Stimulated activated CD8-positive, alpha-beta memory T cell treated with anti-CD3 and anti-CD28 coated beads, Interleukin-2, amount 100 ng/mL, for 1 hour (primary cell): ENCODE measurements at places on chromosomes 6 and 20.
A peak's percentile ranks its signal among the peaks of the same experiment; 100 is the strongest.

GRCh38 chr6:401239-401993 lies 9.9 kb downstream of the IRF4 start:
- no peak for DNase-seq

DNA sequence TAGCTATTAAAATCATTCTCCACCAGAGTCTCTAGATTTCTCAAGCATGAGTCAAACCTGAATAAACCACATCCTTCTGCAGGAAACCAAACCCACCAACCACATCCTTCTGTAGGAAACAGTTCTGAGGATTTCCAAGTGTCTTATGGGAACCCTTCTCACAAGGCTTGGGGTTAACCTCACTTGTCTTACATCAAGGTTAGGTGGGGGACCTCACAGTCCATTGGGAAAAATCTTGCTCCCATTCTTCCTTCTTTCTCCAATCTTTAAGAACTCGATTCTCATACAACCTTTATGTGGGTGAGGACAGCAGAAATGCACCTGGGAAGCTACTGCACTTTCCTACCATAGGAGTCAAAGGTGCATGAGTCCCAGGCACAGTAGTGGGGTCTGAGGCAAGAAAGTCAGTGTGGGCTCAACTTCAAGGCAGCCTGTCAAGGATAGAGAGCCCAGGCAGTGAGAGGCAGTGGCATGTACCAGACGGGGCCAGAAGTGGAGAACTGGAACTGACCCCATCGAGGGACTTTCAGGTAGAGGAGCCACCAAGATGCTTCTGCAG lies 114.5 kb downstream of the SLC22A3 start:
- peak; percentile 31 for DNase-seq

GRCh38 chr6:168597471-168597875 lies 156.5 kb downstream of the SMOC2 start:
- DNase-seq, result no peak

- DNase-seq, result no peak
Measured at GRCh38 chr20:63917811-63918210, 22.9 kb downstream of the DNAJC5 start.

DNA sequence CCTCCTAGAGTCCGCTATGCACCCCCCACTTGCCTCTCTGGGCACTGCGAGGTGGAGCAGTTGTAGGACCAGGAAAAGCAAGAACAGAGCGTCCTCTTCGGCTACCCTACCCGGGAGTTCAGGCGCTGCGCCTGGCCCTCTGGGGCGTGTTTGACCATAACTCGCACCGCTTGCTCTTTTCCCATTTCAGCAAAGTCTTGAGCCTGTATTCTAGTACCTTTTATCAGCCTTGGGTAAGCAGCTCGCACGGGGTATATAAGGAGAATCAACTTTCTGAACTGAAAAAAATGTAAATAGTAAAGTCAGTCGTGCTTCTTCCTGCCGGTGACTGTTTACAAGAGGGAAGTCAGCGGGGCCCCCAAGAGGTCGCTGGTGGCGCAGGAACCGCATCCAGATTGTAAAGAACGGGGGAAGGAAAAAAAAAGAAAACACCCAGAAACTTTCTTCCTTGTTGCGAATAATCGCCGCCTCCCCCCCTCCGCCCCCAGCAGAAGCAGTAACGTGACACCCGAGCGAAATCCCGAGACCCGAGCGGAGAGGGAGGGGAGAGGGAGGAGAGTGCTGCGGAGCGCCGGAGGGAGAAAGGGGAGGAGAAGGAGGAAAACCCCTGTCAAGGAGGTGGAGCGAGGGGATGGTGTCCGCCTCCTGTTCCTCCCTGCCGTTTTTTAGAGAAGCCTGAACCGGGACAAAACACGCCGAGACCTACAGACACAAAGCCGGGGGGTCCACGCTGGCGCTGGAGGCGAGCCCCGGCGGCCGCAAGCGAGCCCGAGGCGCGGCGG lies at the start of gene UST:
Gene UST, plus strand, starts transcription at position 668 of the 782 bp plus-strand sequence. CDS start 401 bp downstream, outside the sequence.
- DNase-seq, result peak; percentile 14

- DNase-seq, result no peak
Measured at GRCh38 chr6:14930366-14930989, 315.4 kb upstream of the JARID2 start.

DNA sequence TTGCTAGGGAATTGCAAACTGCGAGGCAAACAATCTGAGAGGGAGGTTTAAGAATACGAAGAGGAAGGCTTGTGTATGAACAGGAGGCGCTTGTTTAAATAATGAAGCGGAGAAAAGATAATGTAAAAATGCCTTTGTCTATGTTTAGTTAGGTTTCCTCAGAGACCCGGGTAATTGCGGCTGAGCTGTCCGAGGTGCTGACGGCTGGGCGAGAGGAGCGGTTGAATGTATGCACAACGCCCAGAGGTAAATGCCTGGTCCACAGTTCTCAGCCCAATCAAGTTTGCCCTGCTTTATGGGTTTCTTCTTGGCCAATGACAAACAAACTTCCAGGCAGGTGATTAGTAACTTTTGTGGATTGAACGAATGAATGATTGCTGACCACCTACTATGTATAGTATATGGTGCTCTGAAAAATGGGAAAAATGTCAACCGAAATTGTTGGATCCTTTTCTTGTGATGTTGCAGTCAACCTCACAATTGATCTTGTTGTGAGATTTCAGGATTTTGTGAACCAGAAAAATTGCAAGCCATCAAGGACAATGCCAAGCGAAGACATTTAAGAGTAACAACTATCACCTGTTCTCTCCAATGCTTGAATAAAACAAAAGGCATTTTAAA lies 38.3 kb upstream of the SLC32A1 start:
- DNase-seq, result no peak

GRCh38 chr20:49424536-49424935 lies 57.9 kb downstream of the KCNB1 start:
- DNase-seq, result no peak

GRCh38 chr6:21149470-21149869 lies 444.1 kb upstream of the SOX4 start:
- no peak for DNase-seq

DNA sequence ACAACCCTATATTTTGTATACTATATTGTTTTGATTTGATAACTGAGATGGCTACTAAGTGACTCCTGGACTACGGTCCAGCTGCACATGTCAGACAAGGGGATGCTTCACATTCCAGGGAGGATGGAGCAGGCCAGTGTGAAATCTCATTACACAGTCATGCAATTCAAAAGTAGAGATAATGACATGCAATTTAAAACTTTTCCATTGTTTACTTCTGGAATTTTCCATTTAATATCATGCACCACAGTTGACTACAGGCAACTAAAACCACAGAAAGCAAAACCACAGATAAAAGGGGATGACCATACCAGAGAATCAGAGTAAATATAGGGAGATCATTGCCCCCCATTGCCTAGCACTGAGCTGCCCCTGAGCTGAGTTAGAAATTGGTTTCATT lies 366.4 kb downstream of the BTBD9 start:
- no peak for DNase-seq

DNA sequence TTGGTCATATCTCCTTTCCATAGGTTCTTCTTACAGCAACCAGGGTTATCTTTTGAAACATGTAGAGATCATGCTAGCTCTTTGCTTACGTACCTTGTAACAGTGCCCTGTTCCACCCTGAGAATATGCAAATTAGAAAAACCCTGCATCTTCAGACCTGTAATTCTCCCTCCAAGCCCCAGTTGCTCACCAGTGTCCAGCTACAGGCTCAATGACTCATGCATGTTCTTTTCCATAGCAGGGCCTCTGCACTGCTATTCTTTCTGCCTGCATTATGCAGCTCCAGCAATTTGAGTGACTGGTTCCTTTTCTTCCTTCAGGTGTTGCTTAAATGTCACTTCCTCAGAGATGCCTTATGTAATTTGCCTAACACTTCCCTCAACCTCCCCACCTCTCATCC lies 636.2 kb downstream of the KHDRBS2 start:
- no peak for DNase-seq

GRCh38 chr6:168288781-168289570 lies 30.6 kb downstream of the DACT2 start:
- no peak for DNase-seq

GRCh38 chr6:35146453-35146852 lies 5.3 kb upstream of the TCP11 start:
- DNase-seq, result no peak

DNA sequence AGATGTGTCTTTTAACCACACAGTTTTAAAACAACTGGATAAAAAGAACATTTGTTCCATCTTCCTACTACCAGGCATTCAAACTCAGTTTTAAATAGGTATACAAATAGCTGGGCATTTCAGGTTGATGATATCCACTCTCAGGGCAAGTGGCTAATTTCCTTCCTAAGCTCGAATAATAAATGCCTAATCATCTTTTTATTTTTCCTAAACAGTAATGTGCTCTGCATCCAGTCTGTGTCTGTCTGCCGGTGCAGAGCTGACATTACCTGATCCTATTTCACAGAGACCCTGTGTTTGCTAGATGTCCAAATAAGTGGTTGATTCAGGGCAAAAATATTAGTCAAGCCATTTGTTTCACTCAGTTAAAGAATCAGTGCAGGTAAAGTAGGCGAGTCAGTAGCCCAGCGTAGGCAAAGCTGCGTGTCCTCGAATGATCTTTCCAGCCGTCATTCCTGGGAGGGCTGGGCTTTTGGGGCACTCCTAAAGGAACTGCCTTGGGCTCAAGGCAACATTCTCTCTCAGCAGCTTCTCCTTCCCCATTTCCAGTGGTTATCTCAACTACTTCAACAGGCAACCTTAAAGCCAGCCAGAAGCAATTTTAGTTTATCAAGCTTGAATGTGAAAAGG lies 74.2 kb upstream of the BMP2 start:
- DNase-seq, result no peak

DNA sequence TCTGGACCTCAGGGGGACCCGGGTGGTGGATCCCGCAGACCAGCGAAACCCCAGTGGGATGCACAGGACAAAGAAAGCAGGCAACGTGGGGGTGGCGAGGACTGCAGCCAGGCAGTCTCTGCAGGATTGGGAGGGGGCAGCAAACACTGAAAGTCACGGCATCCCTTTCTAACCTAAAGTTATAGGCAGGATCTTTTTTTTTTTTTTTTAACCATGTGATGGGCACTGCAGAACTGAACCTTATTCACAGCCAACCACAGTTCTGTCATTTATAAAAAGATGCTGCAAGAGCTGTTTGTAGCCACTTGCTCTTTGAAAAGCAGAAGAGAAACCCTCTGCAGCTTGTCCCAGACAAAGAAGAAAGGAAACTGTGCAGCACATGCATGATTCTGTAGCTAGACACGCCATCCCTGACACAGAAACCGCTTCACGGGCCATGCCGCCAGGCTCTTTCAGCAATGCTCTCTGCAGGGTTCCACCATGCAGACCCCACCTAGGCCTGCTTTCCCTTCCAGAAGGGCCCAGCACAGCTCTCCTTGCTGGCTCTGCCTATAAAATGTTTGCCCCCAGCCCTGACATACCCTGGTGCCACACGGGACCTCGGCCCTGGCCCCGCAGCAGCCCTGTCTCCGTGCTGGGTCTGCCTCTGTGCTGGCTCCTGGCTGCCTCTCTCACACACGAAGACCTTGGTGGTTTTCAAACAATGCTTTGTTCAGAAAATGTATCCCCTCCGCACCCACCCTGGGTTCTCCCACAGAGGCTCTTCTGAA lies 70.8 kb downstream of the PYGB start:
- no peak for DNase-seq

GRCh38 chr6:167402195-167402686 lies 77.4 kb downstream of the TTLL2 start:
- DNase-seq, result no peak

- DNase-seq, result no peak
Measured at GRCh38 chr20:14489544-14489943, 152.1 kb upstream of the FLRT3 start.

DNA sequence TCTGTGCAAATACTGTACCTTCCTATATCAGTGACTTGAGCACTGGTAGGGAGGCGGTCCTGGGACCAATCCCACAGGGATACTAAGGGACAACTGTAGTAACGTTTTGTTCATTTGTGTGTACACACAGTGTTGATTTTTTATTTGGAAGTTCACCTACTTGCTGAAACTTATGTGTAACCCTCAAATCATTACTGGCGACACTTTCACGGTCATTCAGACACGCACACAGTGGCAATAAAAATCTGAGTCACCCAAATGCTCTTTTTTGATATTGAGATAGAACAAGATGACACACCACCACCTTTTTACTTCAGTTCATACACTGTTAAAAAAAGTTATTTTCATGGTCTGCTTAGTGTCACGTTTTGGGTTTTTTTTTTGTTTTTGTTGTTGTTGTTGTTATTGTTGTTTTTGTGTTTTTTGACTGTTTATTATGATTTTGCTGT lies 79.8 kb downstream of the QKI start:
- DNase-seq, result no peak

DNA sequence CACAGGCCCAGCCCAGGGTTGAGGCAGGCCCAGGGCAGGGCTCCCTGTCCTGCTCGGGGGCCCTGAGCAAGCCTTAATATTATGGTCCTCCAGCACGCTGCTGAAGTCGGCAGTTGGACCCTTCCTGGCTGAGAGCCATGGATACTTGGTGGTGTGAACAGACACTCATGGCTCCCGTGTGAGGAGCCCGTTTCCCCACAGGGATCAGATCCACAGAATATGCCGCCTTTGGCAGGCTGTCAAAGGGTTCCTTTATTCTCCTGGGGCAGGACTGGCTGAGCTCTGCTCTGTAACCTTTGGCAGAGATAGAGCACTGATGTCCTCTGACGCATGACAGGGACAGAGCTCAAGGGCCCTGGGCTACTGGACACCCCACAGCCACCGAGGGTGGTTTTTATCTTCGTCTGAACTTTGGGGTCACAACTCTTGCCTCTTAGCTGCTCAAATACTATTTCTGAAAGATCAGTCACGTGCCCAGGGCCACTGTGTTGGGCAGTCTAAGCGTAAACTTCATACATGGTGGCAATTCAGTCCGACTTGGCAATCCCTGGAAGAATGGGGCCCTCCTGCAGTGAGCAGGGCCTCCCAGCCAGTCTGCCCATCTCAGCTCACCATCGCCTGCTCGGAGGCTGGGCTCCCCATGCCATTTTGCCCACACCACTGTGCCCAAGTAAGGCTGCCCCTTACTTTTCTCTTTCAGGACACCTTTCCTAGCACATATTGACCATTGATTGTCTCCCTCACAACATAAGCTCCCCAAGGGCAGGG lies 49.1 kb downstream of the TTI1 start:
- DNase-seq, result no peak

GRCh38 chr6:121158438-121158837 lies 175.8 kb downstream of the TBC1D32 start:
- DNase-seq, result no peak

DNA sequence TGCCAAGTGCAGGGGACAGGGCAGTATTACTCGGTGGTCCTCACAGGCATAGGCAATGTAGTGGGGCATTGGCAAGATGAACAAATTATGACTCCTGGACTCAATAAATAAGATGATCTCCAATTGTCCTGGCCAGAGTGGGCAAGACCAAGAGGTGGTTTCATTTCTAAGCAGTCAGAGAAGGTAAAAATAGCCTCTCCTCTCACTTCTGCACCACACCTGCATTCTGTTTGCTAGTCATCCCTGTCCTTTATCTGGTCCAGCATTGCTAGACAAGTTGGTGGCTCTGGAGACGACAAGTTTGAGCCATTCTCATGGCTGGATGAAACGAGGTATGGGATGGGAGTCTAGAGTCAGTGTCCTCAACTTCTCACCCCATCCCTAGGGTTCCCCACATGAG lies 83.0 kb downstream of the BANF2 start:
- DNase-seq, result no peak
